Activated T-helper 1 cell treated with anti-CD3 and anti-CD28 coated beads, Interleukin-12 subunit alpha, Interleukin-12 subunit beta, Interleukin-2, Interleukin-4 antibody, amounts not matched to agents 30 ng/mL and 10 ng/mL and 1 ng/mL, durations not matched to agents 14 hours and 24 hours and 36 hours (primary cell): ENCODE measurements at places on chromosomes 3 and 15. TPM values are rescaled to one million over a fixed set of nuclear protein-coding genes. Genes with fewer than 3 reads are reported as not detected.
A peak's percentile ranks its signal among the peaks of the same experiment; 100 is the strongest.

DNA sequence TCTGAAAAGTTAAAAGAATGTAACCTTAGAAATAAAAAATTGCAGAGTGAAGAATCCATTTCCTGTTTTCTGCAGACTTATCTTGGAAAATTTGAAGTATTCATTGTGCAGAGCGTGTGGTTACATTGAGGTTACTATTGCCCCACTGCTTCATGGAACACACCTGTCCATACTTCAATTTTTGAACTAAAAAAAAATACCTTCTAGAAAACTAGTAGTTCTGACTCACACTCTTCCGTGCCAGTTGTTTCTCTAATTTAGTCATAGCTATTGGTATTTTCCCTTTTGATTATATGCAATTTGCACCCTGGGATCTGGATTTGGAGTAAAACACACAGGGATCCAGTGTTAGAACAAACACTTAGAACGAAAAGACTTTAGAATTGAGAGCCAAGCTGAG, 111.8 kb upstream of the LYSMD4 start:
- H3K27me3 ChIP-seq, result no peaks in the 10 kb centered on the region
- H3K4me1 ChIP-seq, result peaks cover 40% of the 10 kb centered on the region
- H3K36me3 ChIP-seq, result peaks cover 6% of the 10 kb centered on the region
- peak overlapping the region; percentile 70 for H3K27ac ChIP-seq

The SCAMP5 gene
- 2.0 and 3.5 TPM in 2 replicates for total RNA-seq

GRCh38 chr3:17674082-17674686, 68.2 kb downstream of the TBC1D5 start:
- peaks cover 7% of the 10 kb centered on the region for H3K4me1 ChIP-seq
- DNase-seq, result no peak
- H3K4me3 ChIP-seq, result no peak overlapping the region

GRCh38 chr3:70040386-70040785, 40.9 kb downstream of the SAMMSON start:
- DNase-seq, result no peak
- no peak overlapping the region for H3K4me3 ChIP-seq
- no peak overlapping the region for H3K27ac ChIP-seq
- H3K36me3 ChIP-seq, result no peaks in the 10 kb centered on the region
- no peaks in the 10 kb centered on the region for H3K4me1 ChIP-seq

DNA sequence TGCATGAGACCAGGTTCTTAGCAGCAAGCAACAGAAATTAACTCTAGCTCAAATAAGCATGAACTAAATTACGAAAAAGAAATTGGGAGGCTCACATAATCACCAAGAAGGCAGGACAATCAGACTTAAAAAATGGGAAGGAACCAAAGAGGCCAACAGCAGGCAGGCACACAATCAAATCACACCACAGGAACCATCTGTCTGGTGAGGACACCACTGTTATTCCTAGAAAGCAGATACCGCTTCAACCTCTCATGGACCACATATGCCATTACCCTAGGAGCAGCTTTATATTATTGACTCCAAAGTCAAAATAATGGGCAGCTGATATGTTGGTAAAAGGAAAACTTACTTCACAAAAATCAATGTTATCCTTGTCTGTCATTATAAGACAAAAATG, 51.6 kb downstream of the SUCLG2 start:
- H3K4me1 ChIP-seq, result peaks cover 58% of the 10 kb centered on the region
- DNase-seq, result no peak
- no peaks in the 10 kb centered on the region for H3K27me3 ChIP-seq
- peaks cover 48% of the 10 kb centered on the region for H3K36me3 ChIP-seq
- no peak overlapping the region for H3K27ac ChIP-seq

The KNG1 gene
- not detected in 2 replicates for total RNA-seq

GRCh38 chr15:57773051-57773450, 66.5 kb downstream of the POLR2M start:
- no peak overlapping the region for H3K27ac ChIP-seq
- H3K4me3 ChIP-seq, result no peak overlapping the region
- no peak for DNase-seq
- H3K36me3 ChIP-seq, result no peaks in the 10 kb centered on the region
- no peaks in the 10 kb centered on the region for H3K27me3 ChIP-seq

The NOX5 gene
- 0.03 TPM in 1 of 2 replicates, not detected in the other for total RNA-seq

DNA sequence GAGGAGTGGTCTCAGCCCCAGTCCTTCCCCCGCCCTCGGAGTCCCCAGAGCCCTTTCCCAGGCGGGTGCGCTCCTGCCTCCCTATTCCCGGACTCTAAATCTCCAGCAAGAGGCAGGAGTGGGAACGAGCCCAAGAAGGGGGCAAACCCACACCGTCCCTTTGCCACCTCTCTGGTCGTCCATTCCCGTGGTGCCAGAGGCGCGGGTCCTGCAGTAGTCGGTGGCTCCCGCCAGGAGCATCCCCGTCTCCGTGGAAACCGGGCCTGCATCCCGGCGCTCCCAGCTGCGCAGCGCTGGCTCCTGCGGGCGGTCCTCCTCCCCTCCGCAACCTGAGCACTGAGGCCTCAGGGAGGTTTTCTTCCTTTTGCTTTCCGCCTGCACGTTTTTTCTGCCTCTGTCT, 44.8 kb downstream of the LHFPL4 start:
- H3K36me3 ChIP-seq, result no peaks in the 10 kb centered on the region
- DNase-seq, result no peak
- H3K4me3 ChIP-seq, result no peak overlapping the region
- H3K27me3 ChIP-seq, result peaks cover 22% of the 10 kb centered on the region
- H3K4me1 ChIP-seq, result no peaks in the 10 kb centered on the region
- H3K27ac ChIP-seq, result no peak overlapping the region

GRCh38 chr3:185939721-185940120, 1.9 kb upstream of the TRA2B start:
- H3K4me1 ChIP-seq, result peaks cover 38% of the 10 kb centered on the region
- DNase-seq, result no peak
- no peak overlapping the region for H3K4me3 ChIP-seq
- peak overlapping the region; percentile 8 for H3K27ac ChIP-seq
- H3K36me3 ChIP-seq, result peaks cover 33% of the 10 kb centered on the region

The SLC30A4 gene
- total RNA-seq, result 1.6 and 2.1 TPM in 2 replicates

- H3K27me3 ChIP-seq, result peaks cover 2% of the 10 kb centered on the region
- no peak overlapping the region for H3K27ac ChIP-seq
- H3K4me1 ChIP-seq, result peaks cover 21% of the 10 kb centered on the region
- DNase-seq, result no peak
- peaks cover 6% of the 10 kb centered on the region for H3K36me3 ChIP-seq
These were observed 69.6 kb upstream of the PPIB start for GRCh38 chr15:64232400-64232799.

GRCh38 chr15:101483462-101483861, 6.0 kb downstream of the PCSK6 start:
- H3K36me3 ChIP-seq, result no peaks in the 10 kb centered on the region
- H3K4me1 ChIP-seq, result no peaks in the 10 kb centered on the region
- DNase-seq, result no peak

DNA sequence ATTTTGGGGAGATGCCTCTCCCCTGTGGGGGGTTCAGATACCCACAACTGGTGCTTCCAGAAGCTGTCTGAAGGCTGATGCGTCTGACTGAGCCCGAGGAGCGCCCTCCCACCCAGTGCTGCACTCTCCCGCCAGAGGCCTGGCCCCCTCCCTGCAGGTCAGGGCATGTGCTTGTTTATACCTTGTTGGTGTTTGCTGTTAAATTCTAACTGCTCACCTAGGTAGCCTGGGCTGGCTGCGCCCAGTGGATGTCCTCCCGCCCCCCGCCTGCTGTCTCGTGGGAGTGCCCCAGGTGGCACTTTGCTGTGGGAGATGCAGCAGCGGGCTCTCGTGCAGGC, 12.9 kb downstream of the KLF13 start:
- H3K4me3 ChIP-seq, result peak overlapping the region; percentile 75
- peaks cover 98% of the 10 kb centered on the region for H3K4me1 ChIP-seq
- no peak for DNase-seq
- no peaks in the 10 kb centered on the region for H3K27me3 ChIP-seq
- H3K36me3 ChIP-seq, result peaks cover 13% of the 10 kb centered on the region
- peak overlapping the region; percentile 89 for H3K27ac ChIP-seq

GRCh38 chr15:96264351-96264798, 66.1 kb upstream of the NR2F2 start:
- no peak overlapping the region for H3K27ac ChIP-seq
- no peaks in the 10 kb centered on the region for H3K27me3 ChIP-seq
- no peaks in the 10 kb centered on the region for H3K4me1 ChIP-seq
- no peak overlapping the region for H3K4me3 ChIP-seq
- H3K36me3 ChIP-seq, result no peaks in the 10 kb centered on the region
- no peak for DNase-seq

The CRYGS gene
- total RNA-seq, result 3.2 TPM in 2 replicates

The RLBP1 gene
- not detected in 2 replicates for total RNA-seq

The SEMA3G gene
- 0.13 TPM in 1 of 2 replicates, not detected in the other for total RNA-seq

- no peak overlapping the region for H3K27ac ChIP-seq
- no peaks in the 10 kb centered on the region for H3K4me1 ChIP-seq
- no peak for DNase-seq
- no peaks in the 10 kb centered on the region for H3K36me3 ChIP-seq
- no peaks in the 10 kb centered on the region for H3K27me3 ChIP-seq
These were observed 30.0 kb upstream of the TRAK1 start for GRCh38 chr3:42061025-42061712.

The IL17RB gene
- 0.91 and 1.2 TPM in 2 replicates for total RNA-seq

DNA sequence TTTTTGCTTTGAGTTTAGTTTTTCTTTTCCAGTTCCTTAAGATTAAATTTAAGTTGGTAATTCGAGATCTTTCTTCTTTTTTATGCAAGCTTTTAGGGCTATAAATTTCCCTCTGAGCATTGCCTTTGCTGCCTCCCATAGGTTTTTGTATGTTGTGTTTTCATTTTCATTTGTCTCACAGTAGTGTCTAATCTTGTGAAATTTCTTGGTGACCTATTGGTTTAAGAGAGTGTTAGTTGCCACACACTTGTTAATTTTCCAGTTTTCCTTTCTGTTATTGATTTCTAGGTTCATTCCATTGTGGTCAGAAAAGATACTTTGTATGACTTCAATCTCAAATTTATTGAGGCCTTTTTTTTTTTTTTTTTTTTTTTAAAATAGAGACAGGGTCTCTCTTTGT, 18.3 kb upstream of the IL20RB start:
- H3K27ac ChIP-seq, result peak overlapping the region; percentile 21
- H3K27me3 ChIP-seq, result no peaks in the 10 kb centered on the region
- DNase-seq, result no peak
- H3K4me1 ChIP-seq, result peaks cover 75% of the 10 kb centered on the region
- no peak overlapping the region for H3K4me3 ChIP-seq

- no peaks in the 10 kb centered on the region for H3K4me1 ChIP-seq
- H3K36me3 ChIP-seq, result no peaks in the 10 kb centered on the region
- no peak overlapping the region for H3K27ac ChIP-seq
- H3K27me3 ChIP-seq, result peaks cover 4% of the 10 kb centered on the region
- H3K4me3 ChIP-seq, result no peak overlapping the region
These were observed 35.2 kb upstream of the ARL14 start for GRCh38 chr3:160641665-160642309.

The SLC22A14 gene
- total RNA-seq, result not detected in 2 replicates

The EEFSEC gene
- 18.7 and 19.5 TPM in 2 replicates for total RNA-seq

- H3K27me3 ChIP-seq, result no peaks in the 10 kb centered on the region
- no peak for DNase-seq
- no peak overlapping the region for H3K27ac ChIP-seq
These were observed 32.1 kb downstream of the ZDHHC23 start for GRCh38 chr3:113979916-113980315.

- H3K4me1 ChIP-seq, result no peaks in the 10 kb centered on the region
- no peaks in the 10 kb centered on the region for H3K36me3 ChIP-seq
- no peak overlapping the region for H3K4me3 ChIP-seq
- H3K27ac ChIP-seq, result no peak overlapping the region
These were observed 7.9 kb upstream of the LMCD1 start for GRCh38 chr3:8493744-8494143.

DNA sequence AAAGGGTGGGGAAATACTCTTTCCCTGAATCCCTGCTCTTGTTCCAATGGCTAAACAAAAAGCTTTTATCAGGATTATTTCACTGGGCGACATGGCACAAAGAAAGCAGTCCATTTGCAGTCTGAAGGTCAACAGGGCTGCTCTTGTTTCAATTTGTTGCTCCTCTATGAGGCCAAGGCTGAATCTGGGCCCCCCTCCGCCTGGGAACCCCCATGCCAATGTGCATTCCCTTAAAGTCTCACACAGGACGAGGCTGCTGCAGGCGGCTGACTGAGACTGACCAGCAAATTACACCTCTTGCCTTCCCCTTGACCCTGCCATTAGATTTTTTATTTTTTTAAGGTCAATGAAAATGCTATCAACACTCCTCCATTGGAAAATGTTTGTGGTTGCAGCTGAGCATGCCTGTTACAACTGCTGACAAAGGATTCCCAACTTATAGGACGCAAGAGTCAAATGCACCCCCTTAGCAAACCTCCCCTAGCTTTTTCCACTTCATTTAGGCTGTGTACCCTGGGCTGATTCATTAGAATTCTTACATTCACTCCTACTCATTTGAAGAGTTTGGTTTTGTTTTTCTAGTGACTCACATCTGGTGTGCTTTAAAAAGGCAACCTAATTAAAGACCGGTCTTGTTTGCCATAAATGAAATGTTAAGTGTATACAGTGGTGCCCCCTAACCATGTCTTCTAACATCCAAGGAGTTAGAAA, 60.8 kb upstream of the ARHGEF3 start:
- H3K27me3 ChIP-seq, result no peaks in the 10 kb centered on the region
- peak overlapping the region; percentile 38 for H3K4me3 ChIP-seq
- DNase-seq, result no peak

DNA sequence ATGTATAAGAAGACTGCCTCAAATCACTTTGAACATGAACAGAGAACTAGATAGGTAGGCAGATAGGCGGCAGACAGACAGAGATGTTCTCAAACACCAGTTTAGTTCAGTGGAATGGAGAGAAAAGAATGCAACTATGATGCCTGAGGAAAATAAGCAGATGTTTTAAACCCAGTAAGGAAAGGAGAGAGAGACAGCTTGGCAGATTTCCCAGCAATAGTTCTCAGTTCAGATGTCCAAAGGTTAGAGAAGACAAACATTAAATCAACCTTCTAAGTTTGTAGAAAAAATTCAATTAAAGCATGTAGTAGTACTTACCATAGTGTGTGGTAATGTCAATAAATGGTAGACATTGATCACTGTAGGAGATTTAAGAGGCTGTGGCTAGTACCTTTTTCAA, 209.6 kb upstream of the PFN2 start:
- no peak for DNase-seq
- no peaks in the 10 kb centered on the region for H3K36me3 ChIP-seq
- peaks cover 5% of the 10 kb centered on the region for H3K27me3 ChIP-seq
- no peaks in the 10 kb centered on the region for H3K4me1 ChIP-seq
- no peak overlapping the region for H3K4me3 ChIP-seq

DNA sequence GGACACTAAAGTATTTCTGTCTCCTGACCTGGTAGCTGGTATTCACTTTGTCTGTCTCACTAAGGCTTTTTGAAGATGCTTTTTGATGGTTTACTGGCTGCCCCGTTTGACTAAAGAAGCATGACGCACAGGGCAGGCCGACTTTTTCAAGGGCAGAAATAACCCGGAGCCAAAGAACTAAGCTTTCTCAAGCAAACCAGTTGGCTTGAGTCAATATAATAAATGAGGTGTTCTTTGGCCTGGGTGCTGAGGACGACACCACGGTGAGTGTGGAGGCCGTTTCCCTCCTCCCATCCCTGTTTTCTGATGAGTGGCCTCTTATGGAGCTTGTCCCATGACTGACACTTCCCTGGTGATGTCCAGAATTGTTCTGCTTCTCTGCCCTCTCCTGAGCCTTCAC, 220.9 kb downstream of the ITPR1 start:
- H3K27ac ChIP-seq, result no peak overlapping the region
- peaks cover 55% of the 10 kb centered on the region for H3K36me3 ChIP-seq
- no peak for DNase-seq
- no peak overlapping the region for H3K4me3 ChIP-seq
